NCI-H748 treated with DMSO at 0.1 percent for 48 hours (cell line): ENCODE measurements at places on chromosomes 7 and 10.

DNA sequence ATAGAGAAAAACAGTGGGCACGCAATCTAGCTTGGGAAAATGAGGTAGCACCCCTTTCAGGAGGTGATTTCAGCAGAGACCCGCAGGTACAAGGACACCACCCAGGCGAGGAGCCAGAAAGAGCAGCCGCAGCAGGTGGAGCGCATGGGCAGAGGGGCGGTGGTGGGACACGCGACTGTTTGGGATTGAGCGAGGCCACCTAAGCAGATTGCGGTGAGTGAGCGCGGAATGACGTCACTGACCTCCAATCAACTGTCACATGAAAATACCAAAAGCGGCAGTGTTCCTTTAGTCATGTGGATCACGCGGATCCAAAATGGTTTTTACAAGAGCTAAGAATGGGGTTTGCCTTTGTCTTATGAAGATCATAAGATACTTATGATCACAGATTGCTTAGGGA is 40.2 kb upstream of the SLC26A3 start:
- DNase-seq, result no peak

- no peak for DNase-seq
These were observed 139.7 kb downstream of the ATE1 start for GRCh38 chr10:121788115-121788514.

- no peak for DNase-seq
These were observed 93.8 kb downstream of the CPXM2 start for GRCh38 chr10:123797813-123798212.

GRCh38 chr10:451021-451471 is 238.4 kb downstream of the DIP2C start:
- no peak for DNase-seq

DNA sequence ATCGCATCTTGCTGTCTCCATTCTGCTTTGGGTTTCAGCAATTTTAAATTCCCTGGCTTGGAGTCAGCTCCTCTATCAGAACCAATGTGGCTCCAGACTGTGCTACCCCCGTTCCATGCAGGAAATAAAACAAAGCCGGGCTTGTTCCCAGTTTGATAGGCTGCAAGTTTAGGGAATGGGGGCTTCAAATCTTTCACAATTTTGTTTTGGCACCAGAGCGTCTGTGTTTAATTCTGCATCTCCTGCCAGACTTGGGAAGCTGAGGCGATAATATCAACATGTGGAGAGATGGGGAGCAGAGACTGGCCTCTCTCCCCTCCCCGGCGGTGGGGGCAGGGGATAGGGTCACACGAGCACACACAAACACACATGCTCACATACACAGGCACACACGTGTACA is 305.9 kb downstream of the FGFR2 start:
- DNase-seq, result no peak

DNA sequence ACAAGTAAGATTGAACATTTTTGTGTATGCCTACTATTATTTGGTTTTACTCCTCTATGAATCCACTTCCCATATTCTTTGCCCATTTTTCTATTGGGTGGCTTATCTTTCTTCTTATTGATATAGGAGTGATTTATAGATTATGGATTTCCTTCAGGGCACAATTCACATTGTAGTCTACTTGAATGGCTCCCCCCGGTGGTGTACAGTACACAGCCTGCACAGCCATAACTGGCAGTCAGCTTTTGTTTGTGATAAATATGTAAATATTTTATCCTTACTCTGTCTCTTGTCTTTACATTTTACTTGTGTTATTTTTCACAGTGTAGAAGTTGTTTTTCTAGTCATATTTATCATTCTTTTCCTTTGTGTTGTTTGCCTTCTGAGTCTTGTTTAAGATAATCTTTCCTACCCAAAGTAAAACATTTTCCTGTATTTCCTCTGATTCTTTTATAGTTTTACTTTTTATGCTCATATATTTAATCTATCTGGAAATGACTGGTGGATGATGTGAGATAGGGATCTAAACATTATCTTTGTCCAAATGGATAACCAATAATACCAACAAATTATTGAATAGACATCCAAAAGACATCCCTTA is 23.9 kb upstream of the CALD1 start:
- DNase-seq, result no peak

- DNase-seq, result no peak
These were observed 115.3 kb downstream of the ST7 start for GRCh38 chr7:117068511-117069145.
